ENCODE measurements at places on chromosomes 5 and 9. TPM values are rescaled to one million over a fixed set of nuclear protein-coding genes. Genes with fewer than 3 reads are reported as not detected.

DNA sequence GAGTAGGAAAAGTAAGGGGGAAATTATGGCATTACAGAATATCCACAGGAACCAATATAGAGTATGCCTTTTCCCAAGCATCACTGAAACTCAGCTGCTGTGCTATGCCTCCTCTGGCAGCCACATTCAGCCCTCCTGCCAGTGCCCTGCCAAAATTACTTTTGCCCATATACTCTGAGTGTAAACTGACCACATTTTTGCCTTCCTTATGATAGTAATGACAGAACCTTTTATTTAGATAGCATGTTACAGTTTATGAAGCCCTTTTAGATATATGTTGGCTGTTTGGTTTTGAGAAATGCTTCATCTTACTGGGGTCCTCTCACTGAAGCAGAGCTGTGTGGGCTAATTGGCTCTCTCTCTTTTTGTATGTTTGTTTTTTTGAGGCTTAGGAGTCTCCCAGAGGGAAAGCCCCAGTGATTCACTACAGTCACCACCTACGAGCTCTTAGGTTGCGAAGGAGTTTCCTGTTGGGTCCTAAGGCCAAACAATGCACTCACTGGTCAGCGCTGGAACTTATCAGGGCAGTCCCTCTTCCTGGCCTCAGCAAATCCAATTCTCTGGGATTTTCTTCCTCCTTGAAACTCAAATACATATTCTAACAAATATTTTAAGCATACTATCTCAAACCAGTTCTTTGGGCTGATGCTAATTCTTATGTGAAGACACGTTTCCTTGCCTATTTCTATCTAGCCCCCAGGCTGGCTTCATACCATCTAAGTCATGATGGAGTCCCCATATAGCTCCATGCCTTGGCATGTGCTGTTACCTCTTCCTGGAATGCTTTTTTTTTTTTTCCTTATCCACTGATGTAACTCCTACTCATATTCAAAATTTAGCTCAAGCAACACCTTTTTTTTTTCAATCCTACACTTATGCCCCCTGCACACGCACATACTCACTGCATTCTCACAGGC is 3.7 kb downstream of the PHF24 start:
- DNase-seq: no peak

DNA sequence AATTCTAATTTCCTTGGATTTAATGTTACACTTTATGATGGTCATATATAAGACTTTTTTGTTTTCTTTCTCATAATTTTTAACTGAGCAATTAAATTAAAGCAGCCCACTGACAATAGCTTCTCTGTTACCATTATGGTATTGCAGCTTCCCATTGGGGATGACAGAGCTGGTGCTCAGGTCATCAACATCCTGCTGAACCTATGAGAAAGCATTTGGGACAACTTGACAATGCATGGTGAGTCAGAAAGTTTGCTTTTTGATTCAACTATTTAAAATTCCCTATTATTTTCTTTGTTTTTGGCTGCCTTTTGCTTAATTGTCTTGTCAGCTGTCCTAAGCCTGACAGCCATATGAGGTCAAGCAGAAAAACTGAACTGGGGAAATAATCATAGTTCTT is 487.4 kb upstream of the RIOK2 start:
- no peak for DNase-seq

- no peak for DNase-seq
Observed at GRCh38 chr9:13841746-13842462, 472.0 kb downstream of the NFIB start.

GRCh38 chr5:34011536-34011935 is 3.7 kb upstream of the AMACR start:
- no peak for DNase-seq

DNA sequence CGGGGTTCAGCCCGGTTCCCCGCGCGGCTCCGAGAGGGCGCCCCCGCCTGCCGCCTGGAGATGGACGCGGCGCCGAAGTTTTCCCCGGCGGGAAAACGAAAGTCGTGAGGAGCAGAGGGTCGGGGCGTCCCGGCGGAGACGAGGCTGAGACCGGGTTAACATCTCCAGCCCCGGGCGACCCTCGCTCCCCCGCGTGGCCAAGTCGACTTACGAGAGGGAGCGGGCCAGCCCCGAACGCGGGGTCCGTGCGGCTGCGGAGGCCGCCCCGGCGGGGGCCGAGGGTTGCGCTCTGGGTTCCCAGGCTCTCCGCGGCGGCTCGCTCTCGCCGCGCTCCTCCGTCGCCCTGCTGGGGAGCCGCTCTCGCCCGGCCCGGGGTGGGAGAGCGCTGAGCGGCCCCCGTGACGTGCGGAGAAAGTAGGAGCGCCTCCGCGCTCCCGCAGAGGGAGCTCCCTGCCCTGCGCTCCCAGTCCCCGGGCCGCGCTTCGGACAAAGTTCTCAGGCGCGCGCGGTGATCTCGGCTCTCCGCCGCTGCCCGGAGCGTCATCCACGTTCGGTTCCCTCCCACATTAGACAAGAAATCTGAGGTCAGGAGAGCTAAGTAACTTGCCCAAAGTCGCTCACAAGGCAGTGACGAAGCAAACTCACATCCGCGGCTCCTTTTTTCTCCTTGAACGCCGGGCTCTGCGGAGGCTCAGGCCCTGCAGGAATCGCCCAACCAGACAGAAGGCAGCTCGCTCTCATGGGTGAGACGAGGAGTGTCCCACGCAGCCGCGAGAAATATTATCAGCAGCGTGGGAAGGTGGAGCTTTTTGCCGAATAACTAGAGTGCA is 1.2 kb upstream of the GCNT4 start:
- DNase-seq: no peak

DNA sequence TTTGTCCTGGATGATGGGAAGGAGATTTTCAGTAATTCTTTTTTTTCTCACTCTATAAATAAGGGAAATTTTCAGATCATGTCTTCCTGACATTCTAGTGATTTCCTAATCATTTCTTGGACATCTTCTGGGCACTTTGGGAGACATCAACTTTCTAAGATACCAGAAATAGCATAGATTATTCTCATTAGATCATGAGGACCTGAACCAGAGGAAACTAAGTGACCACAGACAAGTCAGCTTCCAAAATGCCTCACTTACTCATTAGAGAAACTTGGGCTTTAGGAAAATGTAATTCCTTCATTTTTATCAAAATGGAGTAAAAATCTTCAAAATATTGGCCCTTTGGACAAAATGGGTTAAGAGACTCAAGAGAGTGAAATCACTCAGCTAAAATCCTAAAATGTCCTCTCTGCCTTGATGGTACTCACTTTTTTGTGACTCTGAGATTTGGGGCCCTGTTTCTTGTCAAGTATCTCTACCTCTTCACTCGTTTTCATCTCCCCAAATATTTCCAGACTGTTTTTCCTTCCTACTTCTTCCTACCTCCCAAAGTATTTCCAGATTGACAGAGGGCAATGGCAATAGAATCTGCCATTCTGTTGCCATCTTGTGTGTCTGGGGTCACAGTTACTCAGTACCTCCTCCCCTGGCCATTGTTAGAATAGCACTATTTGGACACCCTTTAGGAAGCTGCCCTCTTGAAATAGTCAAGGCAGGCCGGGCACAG is 194.5 kb downstream of the NR3C1 start:
- no peak for DNase-seq

GRCh38 chr9:98797491-98797890 is 1.1 kb upstream of the ANKS6 start:
- DNase-seq: no peak

HIGD2A gene
- polyA plus RNA-seq: 205 TPM

EIF4EBP3 gene
- polyA plus RNA-seq: 8.8 TPM

COL15A1 gene
- polyA plus RNA-seq: 172 TPM

OTULIN gene
- 14.3 TPM for polyA plus RNA-seq
